ENCODE measurements at places on chromosomes 3 and 15.

GRCh38 chr3:63438826-63439371, 160.8 kb downstream of the SYNPR start:
- DNase-seq: no peak

DNA sequence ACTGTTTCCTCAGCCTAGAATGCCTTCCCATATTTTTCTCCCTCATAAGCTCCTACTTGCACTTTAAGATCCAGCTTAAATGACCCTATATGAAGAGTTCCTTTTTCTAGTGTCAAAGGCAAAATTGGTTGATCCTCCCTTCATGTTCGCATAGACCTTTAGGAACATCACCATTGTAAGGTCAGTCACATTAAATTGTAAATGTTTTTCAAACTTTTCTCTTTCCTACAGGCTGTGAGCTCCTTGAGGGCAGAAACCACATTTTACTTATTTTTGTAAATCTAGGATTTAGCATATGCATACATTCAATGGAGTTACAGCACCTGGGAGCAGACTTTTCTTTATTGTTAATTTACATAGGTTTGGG, 813 bp downstream of the SMCO1 start:
- DNase-seq: no peak

- DNase-seq: no peak
These were observed 177.6 kb upstream of the BCL6 start for GRCh38 chr3:187922704-187923416.

DNA sequence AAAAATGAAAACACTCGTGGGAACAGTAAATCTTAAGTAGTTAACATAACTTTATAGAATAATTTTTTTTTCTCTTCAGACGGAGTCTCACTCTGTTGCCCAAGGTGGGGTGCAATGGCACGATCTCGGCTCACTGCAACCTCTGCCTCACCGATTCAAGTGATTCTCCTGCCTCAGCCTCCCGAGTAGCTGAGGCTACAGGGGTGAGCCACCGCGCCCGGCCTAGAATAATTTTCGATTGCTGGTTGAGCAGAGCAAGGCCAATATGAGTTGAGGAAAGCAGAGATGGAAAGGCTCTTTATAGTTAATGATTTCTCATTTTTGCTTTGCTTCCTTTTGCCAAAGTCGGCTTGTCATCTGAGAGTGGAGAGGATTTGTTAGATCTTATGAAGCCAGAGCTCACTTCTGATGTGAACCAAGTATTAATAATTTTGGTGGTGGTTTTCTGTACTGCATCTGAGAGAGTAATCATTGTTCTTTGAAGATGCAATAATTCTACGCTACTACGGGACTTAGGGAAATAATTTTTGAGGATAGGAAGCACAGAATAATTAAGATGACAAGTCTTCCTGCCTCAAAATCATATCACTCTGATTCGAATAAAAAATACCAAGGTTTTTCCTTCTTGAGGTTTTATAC, 1.6 kb upstream of the GOLM2 start:
- DNase-seq: no peak

- no peak for DNase-seq
These were observed 1202.1 kb downstream of the ROBO1 start for GRCh38 chr3:78565712-78566111.

DNA sequence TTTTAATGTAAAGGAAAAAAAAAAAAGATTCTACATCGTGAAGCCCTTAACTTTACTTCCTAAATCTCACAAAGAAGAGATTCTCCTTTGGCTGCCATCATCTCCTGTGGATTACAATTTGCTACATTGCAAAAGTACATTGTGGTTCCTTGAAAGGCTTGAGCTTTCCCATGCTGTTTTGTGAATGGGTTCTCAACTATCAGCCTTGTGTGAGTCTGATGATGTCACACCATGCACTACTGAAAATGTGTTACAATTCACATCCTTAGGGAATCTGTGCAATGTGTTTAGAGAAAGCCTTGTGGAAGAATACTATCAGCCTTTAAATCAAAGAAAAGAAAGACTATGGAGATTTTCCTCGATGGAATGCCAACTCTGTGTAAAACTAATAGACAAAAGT, 510.0 kb upstream of the ALCAM start:
- no peak for DNase-seq

DNA sequence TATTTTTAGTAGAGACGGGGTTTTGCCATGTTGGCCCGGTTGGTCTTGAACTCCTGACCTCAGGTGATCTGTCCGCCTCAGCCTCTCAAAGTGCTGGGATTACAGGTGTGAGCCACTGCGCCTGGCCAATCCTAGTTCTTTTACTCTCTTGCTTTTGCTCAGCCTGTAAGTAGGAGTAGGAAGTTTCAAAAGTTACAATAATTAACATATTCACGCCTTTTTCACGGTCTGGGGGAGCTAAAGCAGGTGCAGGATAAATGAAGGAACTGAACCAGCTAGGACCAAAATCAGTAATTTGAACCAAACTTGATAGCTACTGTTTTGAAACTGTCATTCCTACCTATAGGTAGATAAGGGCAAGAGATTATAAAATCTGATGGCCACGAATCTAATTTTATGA, 98.5 kb downstream of the CACNA1D start:
- DNase-seq: no peak

GRCh38 chr3:189567766-189568420, 63.3 kb upstream of the TP63 start:
- no peak for DNase-seq

GRCh38 chr3:155958676-155959075, 88.2 kb downstream of the GMPS start:
- no peak for DNase-seq

DNA sequence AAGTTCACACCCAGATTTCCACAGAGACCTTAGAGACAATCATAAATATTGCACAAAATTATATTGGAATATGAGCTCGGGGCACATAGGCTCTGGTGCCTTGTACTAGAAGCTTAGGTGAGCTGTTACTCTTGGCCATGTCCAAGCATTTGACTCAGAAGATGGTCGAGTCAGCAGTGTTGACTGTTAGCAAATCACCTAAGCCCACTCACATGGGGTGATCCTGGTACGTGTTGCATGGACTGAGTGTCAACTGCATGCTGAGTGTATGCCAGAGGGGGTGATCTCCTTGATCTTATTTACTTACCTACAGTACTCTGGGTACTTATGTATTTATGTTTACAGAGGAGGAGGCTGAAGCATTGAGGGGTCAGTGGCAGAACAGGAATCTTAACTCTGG, 14.0 kb downstream of the SMAD3 start:
- DNase-seq: no peak

DNA sequence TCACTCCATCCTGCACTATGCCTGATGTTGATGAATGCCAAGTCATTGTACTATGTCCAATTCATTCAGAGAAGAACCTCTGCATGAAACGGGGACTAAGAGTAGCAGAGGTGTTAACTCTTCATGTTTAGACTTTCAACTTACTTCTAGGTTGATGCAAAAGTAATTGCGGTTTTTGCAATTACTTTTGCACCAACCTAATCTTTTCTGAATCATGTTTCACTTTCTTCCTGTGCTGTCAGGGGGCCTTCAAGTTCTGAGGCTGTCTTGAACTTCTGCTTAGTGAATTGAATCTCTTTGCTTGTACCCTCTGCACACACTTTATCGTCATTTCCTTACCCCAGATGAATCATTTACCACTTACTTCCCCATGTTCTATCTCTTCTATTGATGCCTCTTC, 636.2 kb downstream of the NAALADL2 start:
- no peak for DNase-seq

- no peak for DNase-seq
These were observed 64.1 kb downstream of the RBMS3 start for GRCh38 chr3:29344935-29345334.

DNA sequence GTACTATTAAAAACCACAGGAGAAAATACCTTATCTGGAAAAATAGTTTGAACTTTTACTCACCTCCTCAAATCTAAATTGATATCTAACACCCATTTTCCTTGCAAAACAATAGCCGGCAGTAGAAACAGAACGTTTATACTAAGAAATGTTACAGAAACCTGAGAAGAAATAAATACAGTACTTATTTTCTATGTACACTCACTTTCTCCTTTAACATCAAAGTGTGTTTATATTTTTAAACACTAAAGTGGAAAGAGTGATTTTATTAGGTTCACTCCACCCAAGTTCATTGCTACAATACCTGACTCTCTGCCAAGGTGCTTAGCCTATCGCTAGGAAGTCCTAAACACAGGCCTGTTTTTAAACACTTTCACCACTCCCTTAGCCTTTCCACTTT, 87.8 kb upstream of the TJP1 start:
- DNase-seq: peak; percentile 53

GRCh38 chr15:95760508-95760907, 570.0 kb upstream of the NR2F2 start:
- no peak for DNase-seq

GRCh38 chr3:192307631-192308030, 419.7 kb downstream of the FGF12 start:
- DNase-seq: no peak

DNA sequence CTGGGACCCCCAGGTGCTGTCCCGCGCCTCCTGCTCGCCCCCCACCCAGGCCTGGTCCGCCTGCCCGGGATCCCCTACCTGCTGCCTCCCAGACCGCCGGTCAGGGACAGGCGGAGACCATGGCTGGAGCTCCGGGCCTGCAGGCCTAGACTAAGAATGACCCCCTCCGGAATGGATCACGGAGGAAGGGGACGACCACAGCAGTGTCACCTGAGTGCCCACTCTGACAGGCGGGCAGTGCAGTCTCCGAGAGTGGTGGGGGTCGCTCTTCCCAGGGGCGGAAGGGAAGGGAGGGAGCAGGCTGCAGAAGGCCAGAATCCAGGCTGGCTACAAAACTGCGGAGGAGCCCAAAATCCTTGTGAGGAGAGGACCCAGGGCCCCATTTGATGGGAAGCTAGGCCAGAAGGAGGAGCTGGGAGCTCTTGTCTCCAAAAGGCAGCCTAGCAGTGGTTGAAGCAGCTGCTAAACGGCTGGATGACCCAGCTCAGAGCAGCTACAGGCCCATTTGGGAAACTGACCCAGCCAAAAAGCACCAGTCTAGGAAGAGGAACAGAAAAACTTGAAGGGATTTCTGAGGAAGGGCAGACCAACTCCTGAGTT, 908 bp upstream of the RAB43 start:
- peak; percentile 40 for DNase-seq

- DNase-seq: no peak
These were observed 195.9 kb upstream of the TBC1D5 start for GRCh38 chr3:17938313-17938712.

- DNase-seq: no peak
These were observed 245.5 kb downstream of the EPHB1 start for GRCh38 chr3:135040321-135041240.

GRCh38 chr3:88267441-88267840, 117.7 kb downstream of the C3orf38 start:
- DNase-seq: no peak

DNA sequence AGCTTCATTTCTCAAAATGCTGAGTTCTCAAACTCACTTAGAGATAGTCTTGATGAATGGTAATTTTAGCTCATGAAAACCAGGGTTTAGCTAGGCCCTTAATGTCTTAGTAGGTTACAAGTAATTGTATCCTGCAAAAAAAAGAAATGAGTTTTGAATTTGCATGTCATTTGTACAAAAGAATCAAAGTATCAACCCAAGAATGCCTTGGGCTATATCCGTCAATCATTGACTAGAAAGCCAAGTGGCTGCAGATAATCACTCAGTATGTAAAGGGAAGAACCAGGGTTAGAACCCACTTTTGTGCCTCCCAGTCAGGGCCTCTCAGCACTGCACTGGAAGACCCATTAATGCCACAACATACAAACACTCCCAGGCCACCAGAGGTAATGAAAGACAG, 427.6 kb upstream of the MDFIC2 start:
- DNase-seq: no peak

DNA sequence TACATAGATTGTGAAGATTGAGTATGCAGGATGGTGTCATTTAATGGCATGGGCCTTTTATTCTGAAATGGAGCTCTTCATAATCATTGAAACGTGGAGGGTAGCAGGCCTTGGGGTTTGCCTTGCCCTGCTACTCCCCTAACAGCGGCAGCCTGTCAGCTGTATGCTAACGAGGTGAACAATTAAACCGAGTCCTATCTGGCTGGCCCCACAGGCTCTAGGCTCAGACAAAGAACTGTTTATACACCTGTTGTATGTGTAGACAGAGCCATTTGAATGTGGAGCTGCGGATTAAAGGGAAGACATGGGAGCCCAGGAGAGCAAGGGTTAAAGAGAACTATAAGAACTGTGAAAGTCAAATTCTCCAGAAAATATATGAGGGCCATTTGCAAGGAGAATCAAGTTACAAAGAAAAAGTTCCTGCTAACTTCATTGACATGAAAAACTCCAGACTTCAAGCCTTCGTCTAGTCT, 116.7 kb upstream of the CGNL1 start:
- DNase-seq: peak; percentile 68

- no peak for DNase-seq
These were observed 554.0 kb downstream of the NSUN3 start for GRCh38 chr3:94616833-94617232.

GRCh38 chr3:6644070-6644929, 216.6 kb upstream of the GRM7 start:
- no peak for DNase-seq

GRCh38 chr3:45684327-45684892, 4.8 kb upstream of the SACM1L start:
- no peak for DNase-seq

DNA sequence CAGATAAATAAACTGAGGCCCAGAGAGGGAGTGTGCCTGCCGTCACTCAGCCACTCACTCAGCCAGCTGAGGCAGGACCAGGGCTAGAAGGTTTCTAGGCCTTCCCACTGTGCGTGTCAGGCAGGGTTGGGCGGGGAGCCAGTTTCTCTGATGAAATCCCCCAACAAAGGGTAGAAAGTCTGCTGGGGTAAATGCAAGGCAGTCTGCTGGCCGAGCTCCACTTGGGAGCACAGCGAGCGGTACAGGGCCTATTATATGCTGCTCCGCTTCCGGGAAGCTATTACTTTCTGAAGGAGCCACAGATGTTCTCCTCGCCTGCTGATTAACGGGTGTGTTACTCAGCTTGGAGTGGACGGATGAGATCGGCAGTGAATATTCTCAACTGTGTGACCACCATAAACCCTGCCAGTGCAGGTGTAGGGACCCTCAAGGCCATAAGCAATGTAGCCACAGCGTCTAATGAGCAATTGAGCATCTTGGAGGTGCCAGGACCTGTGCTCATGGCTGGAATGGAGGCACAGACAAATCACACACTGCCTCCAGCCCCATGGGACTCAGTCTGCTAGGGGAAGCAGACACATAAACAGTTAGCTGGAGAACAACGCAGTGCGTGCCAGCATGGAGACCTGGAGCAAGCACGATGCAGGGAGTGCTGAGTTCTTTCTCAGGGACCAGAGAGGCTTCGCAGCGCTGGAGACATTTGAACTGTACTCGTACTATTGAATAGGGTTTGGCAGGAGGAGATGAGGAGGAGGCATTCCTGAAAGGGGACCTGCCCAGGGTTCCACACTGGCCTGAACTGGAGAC, 42.1 kb downstream of the CORO2B start:
- DNase-seq: peak; percentile 70

DNA sequence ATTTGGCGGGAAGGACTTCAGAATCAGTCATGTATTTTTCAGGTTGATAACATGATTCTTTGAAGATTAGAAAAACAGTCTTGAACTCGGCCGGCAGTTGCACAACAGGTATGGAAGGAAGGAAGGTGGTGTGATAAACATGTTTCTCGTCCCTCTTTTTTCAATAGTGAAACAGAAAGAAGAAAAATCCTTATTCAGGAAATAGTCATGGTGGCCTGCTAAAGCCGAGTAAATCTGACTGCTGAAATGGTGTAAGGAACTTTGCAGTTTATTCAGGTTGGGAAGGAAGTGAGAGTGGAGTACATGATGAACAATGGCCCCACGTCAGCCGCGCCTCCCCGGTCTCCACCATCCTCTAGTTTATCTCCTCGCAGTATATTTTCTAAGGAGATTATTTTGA, 6.7 kb downstream of the RASGRP1 start:
- no peak for DNase-seq

- no peak for DNase-seq
These were observed 2.4 kb downstream of the SIAH2 start for GRCh38 chr3:150760431-150761200.
